Stimulated activated CD4-positive, alpha-beta T cell treated with anti-CD3 and anti-CD28 coated beads, Interleukin-12 subunit alpha, Interleukin-12 subunit beta, amount 100 ng/mL, for 24 hours (primary cell): ENCODE measurements at places on chromosomes 3 and 15.

- no peak for DNase-seq
Measured at GRCh38 chr3:31934018-31934417, 47.0 kb downstream of the OSBPL10 start.

GRCh38 chr3:175713268-175713667, 854.1 kb downstream of the NAALADL2 start:
- DNase-seq, result no peak

GRCh38 chr3:188974856-188975599, 196.7 kb upstream of the TPRG1 start:
- DNase-seq, result no peak

DNA sequence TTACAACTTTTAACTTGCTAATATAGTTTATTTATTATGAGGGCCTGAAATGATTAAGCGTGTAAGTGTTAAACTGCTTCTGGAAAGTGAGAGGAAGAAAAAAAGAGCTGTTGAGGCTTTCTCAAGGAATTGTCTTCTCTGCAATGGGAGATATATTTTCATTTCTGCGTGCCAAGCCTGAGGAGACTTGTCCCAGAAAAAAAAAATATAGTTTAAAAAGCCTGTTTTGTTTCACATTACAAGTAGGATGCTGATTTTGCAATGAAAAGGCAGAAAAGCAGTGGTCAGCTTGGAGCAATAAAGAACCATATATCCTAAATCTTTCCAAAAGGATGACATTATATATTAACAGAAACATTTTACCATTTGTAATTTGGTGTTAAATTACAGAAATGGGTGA, 115.5 kb downstream of the GMNC start:
- no peak for DNase-seq

DNA sequence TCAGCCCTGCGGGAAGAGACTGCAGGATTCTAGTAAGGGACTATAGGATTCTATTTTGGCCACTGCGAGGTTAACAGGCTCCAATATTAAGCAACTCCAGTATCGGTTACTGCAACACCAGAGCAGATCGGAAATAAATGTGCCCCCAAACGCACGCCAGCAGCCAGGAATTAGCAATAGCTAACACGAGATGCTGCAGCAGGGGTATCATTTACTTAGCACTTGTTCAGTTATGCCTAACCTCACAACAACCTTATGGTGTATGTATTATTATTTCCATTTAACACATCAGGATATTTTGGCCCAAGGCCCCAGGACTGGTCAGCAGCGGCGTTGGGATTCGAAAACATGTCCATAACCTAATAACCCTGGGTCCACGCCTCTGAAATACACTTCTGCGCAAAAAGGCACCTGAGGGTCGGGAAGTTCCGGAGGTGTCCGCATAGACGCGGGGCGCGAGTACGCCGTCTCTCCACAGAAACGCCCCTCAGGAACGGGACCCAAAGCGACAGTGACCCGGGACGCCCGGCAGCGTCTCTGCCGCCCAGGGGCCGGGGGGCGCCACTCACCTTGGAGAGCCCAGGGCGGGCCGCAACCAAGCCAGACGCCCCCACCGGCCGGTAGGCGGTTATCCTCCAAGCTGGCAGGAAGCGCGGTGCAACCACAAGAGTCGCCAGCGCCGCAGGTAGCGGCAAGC, 681 bp downstream of the PIK3CB start:
- DNase-seq, result peak; percentile 41

DNA sequence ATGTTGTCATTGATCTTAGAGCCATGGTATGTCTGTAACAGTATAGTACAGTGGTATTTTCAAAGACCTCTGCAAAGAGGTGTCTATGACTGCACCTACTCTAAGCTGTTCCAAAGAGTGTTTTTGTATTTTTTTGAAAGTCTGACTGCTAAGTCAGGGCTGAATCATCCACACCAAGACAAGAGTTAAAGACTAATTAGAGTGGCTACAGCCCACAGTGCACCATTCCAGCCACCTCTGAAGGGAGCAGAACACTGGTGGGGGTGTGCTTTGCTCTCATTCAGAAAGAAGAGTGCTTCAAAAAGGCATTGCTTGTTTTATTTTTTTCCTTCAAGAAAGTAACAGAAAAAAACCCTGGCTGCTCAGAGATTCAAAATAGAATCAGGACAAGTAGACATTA, 301.4 kb downstream of the GABRG3 start:
- DNase-seq, result no peak

- DNase-seq, result no peak
Measured at GRCh38 chr3:66411961-66412887, 88.6 kb downstream of the LRIG1 start.
